ENCODE measurements at places on chromosomes 7 and 10. TPM values are rescaled to one million over a fixed set of nuclear protein-coding genes. Genes with fewer than 3 reads are reported as not detected.

SLC26A3 gene
- 8.9 TPM for total RNA-seq

CTAGE8 gene
- total RNA-seq, result 1.7 TPM

GARIN1A gene
- 3.0 TPM for total RNA-seq

GRCh38 chr10:18409599-18410397 lies 241.6 kb downstream of the NSUN6 start:
- no peak for DNase-seq

DNA sequence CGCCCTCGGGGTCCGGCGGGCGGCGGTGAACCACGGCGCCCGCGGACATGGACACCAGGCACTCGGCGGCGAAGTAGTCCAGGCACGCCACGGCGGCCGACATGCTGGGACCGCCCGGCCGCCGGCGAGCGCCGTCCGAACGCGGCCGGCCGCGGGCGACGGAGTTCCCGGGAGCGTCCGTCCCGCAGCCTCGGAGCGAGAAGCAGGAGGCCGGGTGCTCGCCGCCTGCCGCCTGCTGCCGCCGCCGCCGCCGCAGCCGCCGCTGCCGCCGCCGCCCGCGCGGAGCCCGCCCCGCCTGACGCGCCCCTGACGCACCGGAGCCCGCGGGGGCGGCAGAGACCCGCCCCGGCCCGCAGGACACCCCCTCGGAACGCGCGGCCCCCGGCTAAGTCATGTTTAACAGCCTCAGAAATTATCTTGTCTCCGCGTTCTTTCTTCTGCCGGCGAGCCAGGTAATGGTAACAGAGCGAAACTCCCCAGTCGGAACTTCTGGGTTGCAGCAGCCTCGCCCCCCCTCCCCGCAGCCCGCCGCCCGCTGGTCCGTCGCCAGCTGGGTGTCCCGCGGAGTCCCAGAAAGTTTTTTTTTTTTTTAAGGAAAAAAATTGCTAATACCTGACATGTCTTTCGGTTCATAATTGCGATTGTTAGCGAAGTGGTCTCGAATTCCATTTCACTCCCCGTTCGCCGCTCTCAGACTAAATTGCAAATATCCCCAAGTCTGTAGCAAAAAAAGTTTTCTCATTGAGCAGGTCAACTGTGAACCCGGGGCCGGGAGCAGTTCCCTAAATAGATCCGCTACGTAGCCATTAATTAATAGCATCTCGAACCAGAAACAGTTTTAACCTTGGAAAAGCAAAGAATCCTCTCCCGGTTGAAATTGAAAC lies at the start of gene KLF14:
TSS of gene KLF14 (minus strand) at position 277 of the 884 bp plus-strand sequence. CDS start at position 103, 174 bp downstream.
- no peak for DNase-seq

DNA sequence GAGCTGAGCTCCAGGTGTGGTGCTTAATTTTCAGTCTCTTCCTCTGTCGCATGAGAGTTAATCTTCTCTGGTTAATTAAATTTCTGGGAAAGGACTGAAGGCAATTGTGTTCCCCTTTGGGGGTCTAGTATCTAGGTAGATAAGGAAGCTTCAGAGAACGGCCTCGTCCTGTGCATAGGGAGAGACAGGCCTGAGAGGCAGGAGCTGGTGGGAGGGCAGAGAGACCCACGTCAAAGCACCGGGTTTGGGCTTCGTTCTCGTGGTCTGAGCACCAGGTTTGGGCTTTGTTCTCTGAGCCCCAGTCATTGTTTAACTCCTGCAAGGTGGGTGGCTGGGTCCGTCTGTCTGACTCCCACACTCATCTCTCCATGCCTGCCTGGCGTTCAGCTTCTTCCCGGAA lies 160.8 kb upstream of the PITRM1 start:
- DNase-seq, result no peak

DNA sequence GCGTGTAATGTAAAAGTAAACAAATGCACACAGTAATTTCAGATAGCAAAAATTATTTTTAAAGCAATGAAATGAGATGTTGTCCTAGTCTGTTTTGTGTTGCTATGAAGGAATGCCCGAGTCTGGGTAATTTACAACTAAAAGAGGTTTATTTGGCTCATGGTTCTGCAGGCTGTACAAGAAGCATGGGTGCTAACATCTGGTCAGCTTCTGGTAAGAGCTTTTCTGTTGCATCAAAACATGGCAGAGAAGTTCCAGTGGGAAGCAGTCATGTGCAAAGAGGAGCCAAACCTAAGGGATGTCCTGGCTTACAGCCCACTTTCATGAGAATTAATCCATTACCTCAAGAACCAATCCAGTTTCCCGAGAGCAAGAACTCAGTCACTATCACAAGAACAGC lies 62.9 kb upstream of the MNX1 start:
- DNase-seq, result no peak

DNA sequence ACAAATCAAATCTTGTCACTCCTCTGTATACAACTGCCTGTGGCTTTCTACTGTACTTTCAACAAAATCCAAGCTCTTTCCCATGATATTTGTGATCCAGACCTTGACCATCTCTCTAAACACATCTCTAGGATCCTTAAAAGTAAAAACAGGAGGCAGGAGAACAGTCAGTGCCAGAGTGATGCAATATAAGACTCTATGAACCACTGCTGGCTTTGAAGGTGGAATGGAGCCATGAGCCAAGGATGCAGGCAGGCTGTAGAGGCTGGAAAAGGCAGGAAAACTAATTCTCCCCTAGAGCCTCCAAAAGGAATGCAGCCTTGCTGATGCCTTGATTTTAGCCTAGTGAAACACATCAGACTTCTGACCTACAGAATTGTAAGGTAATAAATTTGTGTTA lies 45.5 kb upstream of the LRRN3 start:
- no peak for DNase-seq

Data from sigmoid colon (tissue), 7 donors.